ENCODE measurements at places on chromosomes 11 and 22.

DNA sequence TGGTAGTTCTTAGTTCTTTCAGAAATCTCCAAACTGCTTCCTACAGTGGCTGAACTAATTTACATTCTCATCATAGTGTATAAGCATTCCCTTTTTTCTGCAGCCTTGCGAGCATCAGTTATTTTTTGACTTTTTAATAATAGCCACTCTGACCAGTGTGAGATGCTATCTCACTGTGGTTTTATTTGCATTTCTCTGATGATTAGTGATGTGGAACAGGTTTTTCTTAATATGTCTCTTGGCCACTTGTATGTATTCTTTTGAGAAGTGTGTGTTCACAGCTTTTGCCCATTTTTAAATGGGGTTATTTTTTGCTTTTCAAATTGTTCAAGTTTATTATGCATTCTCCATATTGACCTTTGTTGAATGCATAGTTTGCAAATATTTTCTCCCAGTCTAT is 459.3 kb downstream of the NTM start:
- DNase-seq, result no peak

GRCh38 chr11:60377401-60378136 is 763 bp upstream of the MS4A7 start:
- peak; percentile 25 for DNase-seq

DNA sequence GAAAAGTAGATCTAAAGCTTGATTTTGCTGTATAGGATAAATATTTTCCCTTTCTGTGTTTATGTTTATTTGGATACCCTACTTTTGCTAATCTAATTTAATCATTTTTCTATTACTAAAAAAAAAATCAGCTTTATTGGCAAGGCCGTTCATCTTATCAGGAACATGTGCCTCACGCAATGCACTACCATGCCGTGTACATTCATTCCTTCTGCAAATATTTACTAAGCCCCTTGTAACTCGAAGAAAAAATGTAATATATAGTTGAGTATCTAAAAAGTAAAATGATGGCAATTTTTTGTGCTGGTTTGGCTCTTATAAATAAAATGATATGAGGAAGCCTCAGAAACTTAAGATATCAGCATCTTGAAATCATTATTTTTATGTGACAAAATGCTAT is 8.9 kb downstream of the UVRAG start:
- no peak for DNase-seq

DNA sequence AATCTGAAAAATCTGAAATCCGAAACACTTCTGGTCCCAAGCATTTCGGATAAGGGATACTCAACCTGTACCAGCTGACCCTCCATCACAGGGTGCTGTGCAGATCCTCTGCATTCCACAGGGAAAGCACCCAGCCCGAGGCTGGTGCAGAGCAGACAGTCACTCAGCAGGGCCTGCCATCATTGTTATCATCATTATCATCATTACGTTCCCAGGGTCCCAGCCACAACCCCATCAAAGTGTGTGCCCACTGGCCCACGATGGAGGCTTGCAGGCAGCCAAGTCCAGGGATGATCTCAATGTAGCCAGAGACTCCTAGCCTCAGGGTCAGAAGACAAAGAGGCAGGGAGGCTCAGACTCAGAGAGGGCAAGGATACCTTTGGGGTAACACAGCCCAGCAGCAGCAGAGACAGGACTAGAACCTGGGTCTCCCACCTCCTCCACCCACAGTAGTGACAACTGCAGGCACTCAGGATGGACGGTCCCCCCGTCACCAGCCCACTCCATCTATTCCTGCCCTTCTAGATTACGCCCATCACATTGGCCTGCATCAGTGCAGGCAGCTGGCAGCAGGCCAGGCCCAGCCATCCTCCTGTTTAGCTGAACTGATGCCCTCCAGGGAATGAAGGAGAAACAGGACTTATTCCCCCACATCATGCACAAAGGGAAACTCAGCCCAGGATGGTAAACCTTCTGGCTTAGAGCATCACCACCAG is 10.3 kb downstream of the GAL3ST1 start:
- DNase-seq, result no peak

- DNase-seq, result no peak
Measured at GRCh38 chr11:60376601-60377000, 1.7 kb upstream of the MS4A7 start.

- no peak for DNase-seq
Measured at GRCh38 chr11:91700854-91701253, 523.8 kb upstream of the FAT3 start.

All from GM12892 (cell line).